ENCODE measurements at places on chromosomes 6 and 20.

DNA sequence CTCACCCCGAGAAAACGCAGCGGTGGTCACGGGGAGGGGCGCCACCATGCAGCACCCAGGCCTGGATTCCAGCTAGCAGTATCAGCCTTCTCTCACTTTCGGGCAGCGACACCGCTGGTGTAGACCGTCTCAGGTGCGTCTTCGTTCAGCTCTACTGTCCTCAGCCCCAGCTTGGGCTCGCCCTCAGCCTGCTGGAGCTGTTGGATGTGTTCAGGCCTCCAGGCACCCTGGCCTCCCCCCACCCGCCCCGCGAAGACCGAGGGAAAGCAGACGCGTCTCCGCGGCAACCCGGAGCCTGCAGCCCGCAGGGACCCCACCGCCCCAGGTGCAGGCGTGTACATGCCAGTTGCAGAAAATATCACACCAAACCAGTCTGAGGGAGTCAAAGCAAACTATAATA is 60.8 kb upstream of the CARMIL1 start:
- DNase-seq: no peak

- no peak for DNase-seq
These were observed 116.0 kb downstream of the CRYBG1 start for GRCh38 chr6:106476331-106477105.

- no peak for DNase-seq
These were observed 158.1 kb upstream of the HCRTR2 start for GRCh38 chr6:55016261-55016660.

GRCh38 chr20:47925593-47925992 is 140.3 kb upstream of the SULF2 start:
- DNase-seq: no peak

DNA sequence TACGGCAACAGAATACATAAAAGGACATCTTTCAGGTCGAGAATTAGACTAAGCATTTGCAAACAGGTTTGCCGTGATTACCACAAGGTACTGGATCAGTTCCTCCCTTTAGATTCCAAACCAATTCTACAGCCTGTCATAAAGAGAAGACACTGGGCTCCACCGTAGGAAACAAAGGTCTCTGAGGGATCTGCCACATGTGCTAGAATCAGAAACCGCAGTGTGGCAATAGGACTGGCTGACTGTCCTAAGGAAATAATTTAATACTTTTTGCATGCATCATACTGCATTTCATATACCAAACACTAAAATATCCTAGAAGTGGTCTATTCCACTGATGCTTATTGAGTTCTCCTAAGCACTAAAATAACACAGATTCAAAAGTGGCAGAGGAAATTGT is 59.2 kb downstream of the POPDC3 start:
- DNase-seq: no peak

DNA sequence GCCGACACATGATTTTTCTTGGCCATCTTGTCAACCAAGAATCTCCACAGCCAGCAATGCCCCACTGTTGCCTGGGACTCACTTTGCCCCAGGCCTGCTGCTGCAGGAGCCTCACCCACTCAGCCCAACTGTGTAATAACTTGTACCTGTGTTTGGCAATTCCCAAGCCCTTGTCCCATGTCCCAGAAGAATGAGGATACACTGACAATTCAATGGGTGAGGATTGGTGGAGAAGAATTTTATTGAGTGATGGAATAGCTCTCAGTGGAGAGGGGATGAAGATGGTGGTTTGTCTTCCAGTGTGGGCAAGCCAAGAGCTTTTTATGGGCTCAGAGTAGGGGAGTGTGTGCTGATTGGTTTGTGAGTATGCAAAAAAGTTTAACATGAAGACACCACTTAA is 861.9 kb downstream of the TFAP2A start:
- DNase-seq: no peak

- DNase-seq: no peak
These were observed 41.6 kb downstream of the PLCG1 start for GRCh38 chr20:41178904-41179432.

- no peak for DNase-seq
These were observed 27.2 kb upstream of the HMGN3 start for GRCh38 chr6:79261666-79262065.

- DNase-seq: no peak
These were observed 147.7 kb downstream of the MRPL14 start for GRCh38 chr6:43979525-43979924.

- no peak for DNase-seq
These were observed 34.7 kb upstream of the IRF4 start for GRCh38 chr6:356828-357251.

DNA sequence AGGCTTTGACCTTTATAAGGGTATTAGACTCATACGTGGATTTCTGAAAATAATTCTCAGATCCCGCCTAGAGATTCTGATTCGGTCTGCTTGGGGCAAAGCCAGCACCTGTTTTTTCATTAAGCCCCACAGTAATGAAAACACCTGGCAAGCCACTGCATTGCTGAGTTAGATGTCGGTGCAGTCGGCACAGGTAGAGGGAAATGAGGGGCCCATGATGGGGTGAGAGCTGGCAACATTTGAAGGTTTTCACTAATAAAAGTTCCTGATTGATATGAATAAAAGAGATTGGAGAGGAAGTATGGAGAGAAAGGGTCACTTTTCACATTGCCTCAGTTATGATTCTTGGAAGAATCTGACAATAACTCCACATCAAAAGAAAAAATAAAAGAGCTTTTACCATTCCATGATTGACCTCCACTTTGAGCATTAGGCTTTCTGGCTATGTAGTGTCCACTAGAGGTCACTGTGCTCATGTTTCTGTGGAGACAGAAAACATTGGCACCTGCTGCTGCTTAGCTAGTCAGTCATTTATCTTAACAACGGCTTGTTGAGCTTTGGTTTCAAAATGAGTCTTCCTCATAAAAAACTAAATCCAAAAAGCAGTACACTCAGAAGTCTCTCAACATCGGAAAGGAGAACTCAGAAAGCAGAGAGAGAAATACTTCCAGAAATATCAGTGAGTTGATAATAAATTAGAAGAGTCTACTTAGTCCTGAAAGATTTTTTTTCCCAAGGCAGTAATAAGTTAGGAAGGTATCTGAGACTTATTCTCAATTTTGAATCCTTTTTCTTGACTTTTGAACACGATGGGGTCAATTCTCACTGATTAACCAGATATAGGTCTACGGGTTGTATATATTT is 53.3 kb upstream of the KLHL31 start:
- DNase-seq: no peak

GRCh38 chr6:114445846-114446245 is 103.0 kb upstream of the HS3ST5 start:
- no peak for DNase-seq

DNA sequence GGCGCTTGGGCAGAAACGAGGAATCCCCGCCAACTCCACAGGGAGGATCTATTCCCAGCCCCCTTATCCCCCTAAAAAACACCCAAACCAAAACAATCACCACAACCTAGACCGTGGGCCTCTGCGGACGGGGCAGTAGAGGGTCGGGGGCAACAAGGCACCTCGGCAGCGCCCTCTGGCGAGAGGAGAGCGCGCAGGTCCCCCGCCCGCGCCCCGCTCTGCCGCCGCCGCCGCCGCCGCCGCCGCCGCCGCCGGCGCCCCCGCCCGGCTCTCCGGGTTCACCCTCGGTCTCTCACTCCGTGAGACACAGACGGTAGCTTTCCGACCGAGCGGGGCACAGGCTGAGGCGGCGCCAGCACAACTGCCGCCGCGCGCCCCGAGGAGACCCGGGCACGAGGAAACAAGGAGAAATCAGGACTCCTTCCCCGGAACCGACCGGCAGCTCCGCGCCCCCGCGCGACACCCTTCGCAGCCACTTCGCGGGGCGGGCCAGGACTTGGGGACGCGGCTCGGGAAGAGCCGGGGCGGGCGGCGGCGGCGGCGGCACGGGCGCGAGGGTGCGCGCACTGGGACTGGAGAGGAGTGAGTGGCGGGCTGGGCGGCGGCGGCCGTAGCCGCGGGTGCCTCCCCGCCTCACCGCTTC is at the start of gene SLC35F1:
Gene SLC35F1, plus strand, starts transcription at position 307 of the 643 bp plus-strand sequence.
- DNase-seq: peak; percentile 11

DNA sequence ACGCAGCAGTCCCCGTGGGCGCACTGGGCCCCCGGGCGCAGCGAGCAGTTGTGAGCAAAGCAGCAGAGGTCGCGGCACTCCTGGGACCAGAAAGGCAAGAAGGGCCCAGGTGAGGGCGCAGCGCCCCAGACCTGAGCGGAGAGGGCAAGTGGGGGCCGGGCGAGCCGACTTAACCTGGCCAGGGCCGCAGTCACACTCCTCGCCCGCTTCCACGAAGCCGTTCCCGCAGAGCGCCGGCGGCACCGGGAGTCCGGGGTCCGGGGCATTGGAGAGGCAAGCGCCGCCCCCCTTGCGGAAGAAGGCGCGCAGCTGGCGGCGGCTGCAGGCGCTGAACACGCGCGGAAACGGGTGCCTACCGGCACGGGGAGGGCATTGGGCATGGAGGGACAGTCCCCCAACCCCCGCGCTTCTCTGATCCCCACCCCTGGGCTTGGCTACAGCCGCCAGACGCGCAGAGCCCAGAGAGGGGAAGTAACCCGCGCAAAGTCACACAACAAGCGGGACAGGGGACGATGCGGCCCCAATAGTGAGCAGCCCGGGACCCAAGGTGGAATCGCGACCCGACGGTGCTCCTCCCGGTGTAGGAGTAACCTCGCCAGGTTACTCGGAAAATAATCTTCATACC is 9.2 kb downstream of the ADAM33 start:
- DNase-seq: no peak

DNA sequence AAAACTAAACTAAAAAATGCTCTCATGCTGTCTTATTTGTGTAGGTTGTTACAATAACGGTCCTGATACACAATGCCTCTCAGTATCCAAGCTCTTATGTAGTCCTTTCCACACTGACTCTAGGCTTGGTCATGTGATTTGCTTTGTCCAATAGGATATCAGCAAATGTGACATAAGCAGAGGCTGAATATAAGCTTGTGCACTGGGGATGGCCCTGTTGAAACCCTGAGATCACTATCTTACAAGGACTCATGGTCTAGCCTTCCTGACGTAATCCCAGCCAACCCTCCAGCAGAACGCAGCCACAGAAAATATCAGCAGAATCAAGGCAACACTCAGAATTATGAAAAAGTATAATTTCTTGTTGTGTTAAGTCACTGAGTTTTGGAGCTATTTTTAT is 145.1 kb upstream of the CCN2 start:
- no peak for DNase-seq

DNA sequence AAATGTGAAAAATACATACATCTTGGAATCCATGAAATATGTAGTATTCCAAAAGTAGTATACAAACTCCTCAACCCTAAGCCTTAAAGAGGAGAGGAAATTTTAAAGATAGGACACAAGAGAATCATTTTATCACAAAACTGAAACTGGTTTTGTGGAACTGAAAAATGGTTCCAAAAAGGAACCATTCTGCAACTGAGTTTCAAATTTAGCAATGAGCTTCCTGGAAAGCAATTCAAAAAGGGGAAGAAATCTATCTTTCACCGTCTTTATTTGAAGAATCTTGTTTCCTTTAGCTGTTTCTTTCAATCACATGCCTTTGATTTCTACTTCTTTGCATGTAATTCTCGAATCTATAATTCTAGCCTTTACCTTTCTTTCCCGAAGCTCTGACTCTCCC is 32.2 kb upstream of the LAMP5 start:
- DNase-seq: no peak

DNA sequence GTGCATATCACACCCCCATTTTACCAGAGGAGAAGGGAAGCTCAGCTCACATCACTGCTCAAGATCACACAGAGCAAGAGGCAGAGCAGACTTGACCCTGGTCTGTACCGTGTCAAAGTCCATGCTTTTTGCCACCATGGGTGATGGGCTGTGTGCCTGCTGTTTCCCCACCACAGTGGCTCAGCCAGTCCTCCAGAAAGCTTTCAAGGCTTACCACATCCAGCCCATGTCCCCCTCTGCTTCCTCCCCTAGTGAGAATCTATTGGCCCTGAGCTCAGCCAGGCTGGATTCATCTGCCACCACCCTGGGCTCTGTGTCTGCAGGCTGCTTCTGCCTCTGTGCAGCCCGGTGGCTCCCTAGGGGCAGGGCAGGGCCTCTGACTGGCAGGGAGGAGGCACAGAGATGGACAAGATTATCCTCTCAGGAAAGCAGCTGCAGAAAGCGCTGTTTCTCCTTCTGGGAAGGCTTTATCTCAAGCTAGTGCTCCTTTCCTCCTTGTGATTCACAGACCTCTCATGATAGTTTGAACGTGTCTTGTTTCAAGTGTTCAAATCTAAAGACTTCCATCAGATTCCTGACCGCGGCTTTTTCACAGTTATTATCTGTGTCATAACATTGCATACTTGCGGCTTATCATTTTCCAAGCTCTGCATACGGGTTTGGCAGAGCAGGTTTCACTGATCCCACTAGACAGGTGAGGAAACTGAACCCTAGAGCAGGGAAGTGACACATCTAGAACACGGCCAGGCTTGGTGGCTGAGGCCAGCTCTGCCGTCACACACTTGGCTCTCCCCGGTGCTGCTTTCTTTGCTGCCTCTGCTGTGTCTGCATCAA is 37.4 kb downstream of the VEGFA start:
- no peak for DNase-seq

DNA sequence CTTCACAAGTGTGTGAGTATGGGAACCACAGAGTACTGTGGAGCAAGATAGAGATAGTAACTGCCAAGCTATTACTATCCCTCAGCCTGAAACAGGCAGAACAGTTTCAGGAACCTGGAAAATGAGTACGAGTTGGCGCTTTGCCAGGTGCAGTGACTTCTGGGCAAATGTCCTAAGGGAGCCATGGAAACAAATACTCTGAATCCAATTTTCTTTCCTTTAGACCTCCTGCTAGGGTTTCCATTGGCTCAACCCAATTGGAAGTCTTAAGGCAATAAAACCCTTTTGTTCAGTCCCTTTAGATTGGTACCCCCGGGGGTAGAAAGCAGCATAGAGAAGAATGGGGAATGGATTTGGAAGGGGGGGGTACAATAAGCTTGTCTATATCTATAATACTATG is 205.0 kb upstream of the EPHA7 start:
- no peak for DNase-seq

GRCh38 chr6:43454696-43455530 is 435 bp downstream of the DLK2 start:
- DNase-seq: no peak

GRCh38 chr6:112227411-112227810 is 27.0 kb downstream of the LAMA4 start:
- no peak for DNase-seq

DNA sequence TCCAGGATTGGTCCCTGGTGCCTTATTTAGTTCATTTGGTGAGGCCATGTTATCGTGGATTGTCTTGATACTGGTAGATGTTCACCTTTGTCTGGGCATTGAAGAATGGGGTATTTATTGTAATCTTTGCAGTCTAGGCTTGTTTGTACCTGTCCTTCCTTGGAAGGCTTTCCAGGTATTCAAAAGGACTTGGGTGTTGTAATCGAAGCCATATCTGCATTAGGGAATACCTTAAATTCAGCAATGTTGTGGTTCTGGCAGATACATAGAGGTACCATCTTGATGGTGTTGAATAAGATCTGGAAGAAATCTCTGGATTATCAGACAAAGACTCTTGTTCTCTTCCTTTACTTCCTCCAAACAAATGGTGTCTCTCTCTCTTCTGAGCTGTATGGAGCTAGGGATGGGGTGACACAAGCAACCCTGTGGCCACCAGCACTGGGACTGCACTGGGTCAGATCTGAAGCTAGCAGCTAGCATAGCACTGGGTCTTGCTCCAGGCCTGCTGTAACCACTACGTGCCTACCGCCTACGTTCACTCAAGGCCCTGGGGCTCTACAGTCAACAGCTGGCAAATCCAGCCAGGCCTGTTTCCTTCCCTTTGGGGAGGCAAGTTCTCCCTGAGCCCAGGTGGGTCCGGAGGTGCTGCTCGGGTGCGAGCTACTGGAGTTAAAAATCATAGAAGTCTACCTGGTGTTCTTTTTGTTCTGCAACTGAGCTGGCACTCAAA is 261.1 kb upstream of the CITED2 start:
- DNase-seq: no peak

All from cortex of kidney (tissue), 1 donor.